ENCODE measurements at places on chromosomes 12 and 14. TPM values are rescaled to one million over a fixed set of nuclear protein-coding genes. Genes with fewer than 3 reads are reported as not detected.

The RASSF9 gene
- total RNA-seq: 7.7 TPM

The CLEC9A gene
- total RNA-seq: not detected

The CLBA1 gene
- total RNA-seq: 4.6 TPM

The GDF3 gene
- total RNA-seq: 2.9 TPM

The LRRC10 gene
- total RNA-seq: not detected

- no peak for DNase-seq
These were observed 54.2 kb upstream of the BCL2L14 start for GRCh38 chr12:12016284-12017100.

- DNase-seq: no peak
These were observed 13.4 kb upstream of the OAS2 start for GRCh38 chr12:112964915-112965314.

GRCh38 chr14:96280104-96280503 is 24.1 kb downstream of the BDKRB1 start:
- no peak for DNase-seq

- DNase-seq: no peak
These were observed 31.7 kb downstream of the SMOC1 start for GRCh38 chr14:69910871-69911270.

- DNase-seq: peak; percentile 59
These were observed 27.8 kb downstream of the PELI2 start for GRCh38 chr14:56145965-56146364.

- no peak for DNase-seq
These were observed 229.0 kb downstream of the SEC23A start for GRCh38 chr14:38873941-38874612.

GRCh38 chr12:95257541-95257940 is 39.9 kb downstream of the VEZT start:
- DNase-seq: no peak

All from dermis blood vessel endothelial cell (primary cell).